ENCODE measurements at places on chromosomes 7 and 10.

DNA sequence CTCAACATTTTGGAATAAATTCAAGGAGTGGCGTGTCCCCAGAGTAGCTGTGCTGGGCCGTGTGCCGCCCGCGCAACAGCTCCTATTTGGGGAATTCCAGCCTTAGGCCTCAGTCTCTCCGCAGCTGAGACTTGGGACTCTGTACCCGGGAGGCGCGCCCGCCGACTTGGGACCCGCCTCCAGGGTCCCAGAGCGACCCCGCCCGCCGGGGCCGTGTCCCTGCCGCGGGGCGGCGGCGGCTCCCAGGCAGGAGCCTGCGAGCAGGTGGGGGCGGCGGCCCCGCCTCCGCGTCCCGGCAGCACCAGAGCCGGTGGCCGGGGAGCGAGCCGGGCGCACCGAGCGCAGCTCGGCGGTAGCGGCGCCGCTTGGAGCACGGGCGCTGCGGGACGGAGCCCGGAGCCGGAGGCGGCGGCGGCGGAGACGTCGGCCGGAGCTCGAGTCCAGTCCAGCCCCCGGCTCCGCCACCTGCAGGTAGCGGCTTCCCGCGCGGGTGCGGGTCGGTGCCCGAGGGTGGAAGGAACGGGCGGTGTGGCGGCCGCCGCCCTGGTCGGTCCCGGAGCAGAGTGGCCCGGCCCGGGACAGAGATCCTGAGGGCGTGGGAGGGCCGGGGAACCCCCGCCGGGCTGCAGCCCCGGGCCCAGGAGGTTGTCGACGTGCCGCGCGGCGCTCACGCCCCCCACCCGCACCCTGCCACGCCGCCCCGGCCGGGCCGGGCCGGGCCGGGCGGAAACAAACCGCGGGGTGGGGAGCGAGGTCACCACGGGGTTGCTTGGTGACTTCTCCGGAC is at the start of gene WIPF3:
Gene WIPF3 (plus strand): TSS at position 301 of the 787 bp plus-strand sequence. CDS start 28,217 bp downstream, outside the sequence.
- no peak for DNase-seq

DNA sequence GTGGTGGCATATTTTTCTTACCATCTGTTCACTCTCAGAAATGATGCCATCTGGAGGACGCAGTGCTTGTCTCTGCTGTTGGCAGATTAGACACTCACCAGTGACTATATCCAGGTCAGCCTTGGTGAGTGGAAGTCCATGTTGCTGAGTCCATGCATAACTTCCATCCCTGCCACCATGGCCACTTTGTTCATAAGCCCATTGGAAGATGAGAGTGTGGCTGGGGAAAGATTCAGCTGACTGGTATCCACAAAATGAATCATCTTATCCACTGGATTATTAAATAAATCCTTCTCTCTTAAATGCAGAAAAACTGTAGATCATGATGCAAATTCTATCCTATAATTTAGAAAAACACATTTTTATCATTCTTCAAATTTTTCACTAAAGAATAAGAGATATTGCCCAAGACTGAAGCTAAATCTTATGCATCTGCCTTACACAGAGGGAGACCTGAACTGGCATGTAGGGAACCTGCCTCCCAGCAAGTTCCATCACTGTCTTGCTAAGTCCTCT is 726.9 kb downstream of the TNS3 start:
- no peak for DNase-seq

DNA sequence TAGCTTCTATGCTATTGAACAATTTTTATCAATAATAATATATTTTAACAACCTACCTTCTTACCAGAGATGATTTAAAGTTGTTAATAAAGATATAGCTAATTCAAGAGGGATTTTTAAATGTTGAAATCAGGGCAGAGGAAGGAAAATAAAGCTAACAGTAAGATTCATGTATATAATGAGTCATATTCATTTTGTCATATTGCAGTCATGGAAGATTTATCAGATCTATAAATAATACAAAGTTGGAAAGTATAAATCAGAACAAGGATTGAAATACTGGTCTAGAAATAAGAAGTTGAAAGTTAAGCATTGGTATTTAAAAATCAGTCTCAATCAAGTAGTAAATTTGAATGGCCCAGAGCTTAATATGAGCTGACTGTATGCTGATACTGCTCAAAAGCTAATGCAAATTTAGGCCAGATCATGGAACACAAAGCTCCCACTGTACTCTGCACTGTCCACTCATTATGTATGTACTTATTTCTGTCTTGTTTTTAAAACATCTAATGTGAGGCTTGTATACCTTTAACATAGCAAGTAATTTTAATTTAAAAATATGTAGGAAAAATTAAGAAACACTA is 196.9 kb downstream of the ZEB1 start:
- DNase-seq = no peak

DNA sequence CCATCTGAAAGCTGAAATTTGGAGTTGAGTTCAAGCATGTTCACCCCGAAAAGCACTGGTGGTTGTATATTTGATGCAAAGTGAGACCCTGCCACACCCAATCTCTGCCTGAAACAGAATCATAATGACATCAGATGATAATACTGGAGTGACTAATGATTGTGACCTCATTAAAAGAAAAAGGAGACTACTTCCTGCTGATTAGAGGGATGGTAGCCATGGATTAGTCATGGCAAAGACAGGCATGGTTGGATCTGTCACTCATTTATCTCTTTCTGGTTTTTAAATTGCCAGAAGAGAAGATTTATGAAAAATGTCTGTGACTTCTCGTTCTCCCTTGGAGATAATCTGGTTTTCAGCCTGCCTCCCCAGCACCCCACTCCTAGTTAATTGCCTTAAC is 101.2 kb downstream of the BAMBI start:
- no peak for DNase-seq

GRCh38 chr7:97506728-97507127 is 225.2 kb upstream of the TAC1 start:
- DNase-seq = no peak

DNA sequence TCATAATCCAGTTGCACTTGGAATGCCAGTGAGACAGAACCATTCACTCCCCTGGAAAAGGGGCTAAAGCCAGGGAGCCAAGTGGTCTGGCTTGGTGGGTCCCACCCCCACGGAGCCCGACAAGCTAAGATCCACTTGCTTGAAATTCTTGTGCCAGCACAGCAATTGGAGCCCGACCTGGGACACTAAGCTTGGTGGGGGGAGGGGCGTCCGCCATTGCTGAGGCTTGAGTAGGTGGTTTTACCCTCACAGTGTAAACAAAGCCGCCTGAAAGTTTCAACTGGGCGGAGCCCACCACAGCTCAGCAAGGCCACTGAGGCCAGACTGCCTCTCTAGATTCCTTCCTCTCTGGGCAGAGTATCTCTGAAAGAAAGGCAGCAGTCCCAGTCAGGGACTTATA is 200.7 kb upstream of the NPSR1 start:
- DNase-seq = no peak

GRCh38 chr10:27687326-27687725 is 58.3 kb downstream of the MKX start:
- no peak for DNase-seq

DNA sequence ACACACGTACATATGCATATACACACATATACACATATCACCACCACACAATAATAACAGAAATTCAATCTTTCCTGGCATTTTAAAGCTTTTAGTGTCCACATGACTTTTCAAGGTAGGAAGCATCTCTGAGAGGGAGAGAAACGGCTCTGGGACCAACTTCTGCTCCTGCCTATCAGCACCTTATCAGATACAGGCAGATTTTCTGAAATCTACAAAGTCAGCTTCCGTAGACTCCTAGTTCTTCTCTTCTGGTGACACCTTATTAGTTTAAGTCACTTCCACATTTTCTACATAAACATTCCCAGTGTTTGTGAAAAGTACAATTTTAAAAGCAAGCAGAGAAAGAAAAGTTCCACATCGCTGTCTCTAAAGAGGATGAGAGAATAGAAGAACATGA is 74.5 kb downstream of the ZNF22 start:
- DNase-seq = no peak

GRCh38 chr7:2668401-2668800 is 19.6 kb upstream of the AMZ1 start:
- no peak for DNase-seq

Data from astrocyte of the cerebellum (primary cell).